ENCODE measurements at places on chromosomes 2 and 18.

GRCh38 chr2:129862668-129863067 lies 116.8 kb upstream of the RAB6C start:
- DNase-seq: no peak

GRCh38 chr2:204365811-204366210 lies 179.5 kb upstream of the PARD3B start:
- no peak for DNase-seq

- peak; percentile 62 for DNase-seq
Measured at GRCh38 chr2:180367815-180368214, 360.7 kb upstream of the CWC22 start.

DNA sequence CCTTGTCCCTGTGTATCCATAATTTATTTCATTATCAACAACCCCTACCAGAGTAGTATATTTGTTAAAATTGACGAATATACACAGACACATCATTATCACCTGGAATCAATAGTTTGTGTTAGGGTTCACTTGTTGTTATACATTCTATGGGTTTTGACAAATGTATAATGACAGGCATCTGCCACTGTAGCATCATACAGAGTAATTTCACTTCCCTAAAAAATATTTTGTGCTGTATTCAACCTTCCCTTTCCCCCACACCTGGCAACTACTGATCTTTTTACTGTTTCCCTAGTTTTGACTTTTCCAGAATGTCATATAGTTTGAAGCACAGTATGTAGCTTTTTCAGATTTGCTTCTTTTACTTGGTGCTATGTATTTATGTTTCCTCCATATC lies 132.0 kb downstream of the ZNF804A start:
- DNase-seq: no peak

GRCh38 chr2:13040043-13040442 lies 323.3 kb downstream of the TRIB2 start:
- no peak for DNase-seq

- DNase-seq: no peak
Measured at GRCh38 chr18:58766164-58766563, 94.9 kb downstream of the MALT1 start.

GRCh38 chr2:142065700-142066099 lies 65.1 kb downstream of the LRP1B start:
- peak; percentile 14 for DNase-seq

- no peak for DNase-seq
Measured at GRCh38 chr18:76419811-76420210, 75.2 kb downstream of the ZNF516 start.

- no peak for DNase-seq
Measured at GRCh38 chr2:48638261-48638660, 20.6 kb downstream of the GTF2A1L start.

DNA sequence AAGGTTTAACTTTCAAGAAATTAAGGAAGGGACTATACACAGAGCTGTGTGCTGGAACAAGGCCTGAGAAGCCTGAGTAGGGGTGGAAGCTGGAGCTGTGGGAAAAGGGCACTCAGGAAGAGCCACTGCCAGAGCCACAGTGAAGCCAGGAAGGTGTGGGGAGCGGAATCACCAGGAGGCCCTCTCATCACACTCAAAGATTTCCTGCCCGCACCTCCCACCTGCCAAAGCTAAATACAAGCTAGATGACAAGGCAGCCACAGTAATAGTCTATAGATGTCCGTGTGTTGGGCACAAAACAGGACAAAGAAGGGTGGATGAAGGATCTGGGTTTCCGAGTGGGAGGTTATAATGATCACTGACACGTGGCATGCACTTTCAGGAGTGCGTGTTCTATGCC lies 126.0 kb downstream of the ZNF532 start:
- DNase-seq: no peak

DNA sequence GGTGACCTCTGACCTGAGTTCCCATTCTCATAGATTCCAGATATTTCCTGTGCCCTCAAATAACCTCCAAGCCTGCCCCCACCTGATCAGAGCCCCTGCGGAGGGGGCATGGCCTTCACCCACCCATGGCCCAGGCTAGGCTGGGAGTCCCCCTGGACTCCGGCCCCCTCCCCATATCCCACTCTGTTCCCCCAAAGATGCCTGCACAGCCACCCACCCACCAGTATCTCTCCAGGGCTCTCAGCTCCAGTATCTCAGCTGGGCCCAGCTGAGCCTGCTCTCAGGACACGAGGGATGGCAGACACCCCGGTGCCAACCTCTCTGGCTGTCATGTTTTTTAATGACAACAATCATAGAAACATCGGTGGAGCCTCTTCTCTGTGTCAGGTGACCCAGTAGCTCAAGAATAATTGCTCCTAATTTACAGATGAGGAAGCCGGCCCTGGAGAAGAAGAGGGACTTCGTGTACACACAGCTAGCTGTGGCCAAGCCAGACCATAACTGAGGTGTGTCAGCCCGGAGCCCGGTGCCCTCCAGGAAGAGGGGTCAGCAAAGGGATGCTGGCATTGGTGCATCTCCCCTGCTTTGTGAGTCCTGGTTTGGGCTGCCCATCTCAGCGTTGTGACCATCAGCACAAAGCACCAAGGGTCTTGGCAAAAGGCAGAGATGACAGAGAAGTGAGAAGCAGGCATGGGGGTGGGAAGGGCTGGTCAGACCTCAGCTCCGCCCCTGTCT lies 84.4 kb downstream of the SDC1 start:
- DNase-seq: no peak

DNA sequence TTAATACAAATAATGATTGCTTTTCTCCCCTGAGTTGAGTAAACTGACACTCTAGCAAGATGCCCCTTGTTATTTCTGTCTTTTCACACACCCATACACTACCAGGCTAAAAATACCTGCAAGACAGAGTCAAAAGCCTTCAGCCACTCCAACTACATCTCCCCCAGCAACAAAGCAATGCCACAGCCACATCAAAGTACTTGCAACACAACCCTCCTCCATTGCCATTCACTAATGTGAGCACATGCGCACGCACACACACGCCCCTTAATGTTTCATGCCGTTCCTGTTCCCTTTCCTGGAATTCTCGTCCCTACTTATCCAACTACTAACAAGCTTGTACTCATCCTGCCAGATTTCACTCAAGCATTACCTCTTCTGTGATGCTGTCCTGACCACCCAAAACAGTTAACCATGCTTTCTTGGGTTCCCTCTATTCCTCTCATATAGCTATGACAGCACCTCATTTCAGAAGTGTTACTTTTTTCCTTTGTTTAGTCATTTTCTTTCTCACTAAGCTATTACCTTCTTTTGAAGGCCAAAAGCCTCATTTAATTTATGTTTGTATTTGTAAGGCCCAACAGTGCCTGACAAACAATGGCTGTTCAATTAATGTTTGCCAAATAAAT lies 29.6 kb downstream of the SLC25A12 start:
- DNase-seq: no peak

GRCh38 chr2:122535960-122536505 lies 780.6 kb downstream of the TSN start:
- no peak for DNase-seq

GRCh38 chr2:238039985-238040384 lies 20.8 kb upstream of the SCLY start:
- DNase-seq: no peak

DNA sequence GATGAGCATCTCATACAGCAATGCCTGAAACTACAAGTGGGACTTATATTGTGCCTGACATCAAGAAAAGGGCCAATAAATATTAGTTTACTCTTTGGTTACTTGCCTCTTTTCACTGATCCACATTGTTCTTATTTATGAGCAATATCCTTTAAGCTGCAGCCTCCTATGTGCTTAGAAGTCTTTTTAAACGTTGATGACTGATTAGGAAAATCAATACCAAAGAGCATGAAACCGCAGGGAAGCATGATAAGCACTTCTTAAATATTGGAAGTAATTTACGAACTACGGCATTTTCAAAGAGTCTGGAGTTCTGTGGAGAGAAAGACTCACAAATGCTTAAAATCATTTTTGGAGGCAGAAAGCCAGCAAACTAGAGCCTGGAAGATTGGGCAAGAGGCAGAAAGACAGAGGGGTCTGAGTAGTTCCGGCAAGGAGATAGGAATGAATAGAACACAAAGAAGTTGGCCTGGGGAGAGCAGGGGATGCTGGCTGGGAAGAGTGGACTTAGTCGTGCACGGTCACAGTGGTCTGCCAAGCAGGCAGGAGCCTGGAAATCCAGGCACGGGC lies 122.6 kb upstream of the NOSTRIN start:
- no peak for DNase-seq

GRCh38 chr2:238314576-238314975 lies 5.7 kb upstream of the TRAF3IP1 start:
- no peak for DNase-seq

GRCh38 chr18:1585881-1586488 lies 681.3 kb downstream of the ADCYAP1 start:
- peak; percentile 73 for DNase-seq

- DNase-seq: no peak
Measured at GRCh38 chr2:222433332-222434173, 9.2 kb downstream of the SGPP2 start.

DNA sequence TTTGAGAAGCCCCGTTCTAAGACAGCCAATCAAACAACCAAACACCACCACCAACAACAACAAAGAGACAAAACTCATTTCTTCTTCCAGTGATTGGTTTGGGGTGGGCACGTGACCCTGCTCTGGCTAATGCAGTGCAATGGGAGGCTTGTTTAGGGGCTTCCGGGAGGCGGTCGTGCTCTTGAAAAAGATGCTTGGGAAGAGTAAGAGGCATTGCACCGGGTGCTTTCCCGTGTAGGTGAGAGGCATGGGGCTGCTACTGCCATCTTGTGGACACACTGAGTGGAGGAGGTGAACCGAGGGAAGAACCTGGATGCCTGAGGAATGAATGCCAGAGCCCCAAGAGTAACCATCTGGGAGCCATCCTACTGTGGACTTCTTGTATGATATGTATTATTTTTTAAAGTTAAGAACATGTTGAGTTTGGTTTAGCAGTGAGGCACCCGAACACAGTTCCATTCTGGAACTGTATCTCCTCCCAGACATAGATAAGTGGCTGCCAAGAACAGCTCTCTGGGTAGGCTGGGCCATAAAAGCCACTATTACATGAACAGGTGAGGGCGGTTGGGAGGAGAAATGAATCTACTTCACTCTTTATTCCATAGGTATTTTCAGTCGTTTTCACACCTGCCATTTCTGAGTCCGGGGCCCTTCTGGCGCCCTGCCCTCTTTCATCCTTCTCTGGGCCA lies 19.1 kb upstream of the ARHGAP25 start:
- DNase-seq: peak; percentile 55

DNA sequence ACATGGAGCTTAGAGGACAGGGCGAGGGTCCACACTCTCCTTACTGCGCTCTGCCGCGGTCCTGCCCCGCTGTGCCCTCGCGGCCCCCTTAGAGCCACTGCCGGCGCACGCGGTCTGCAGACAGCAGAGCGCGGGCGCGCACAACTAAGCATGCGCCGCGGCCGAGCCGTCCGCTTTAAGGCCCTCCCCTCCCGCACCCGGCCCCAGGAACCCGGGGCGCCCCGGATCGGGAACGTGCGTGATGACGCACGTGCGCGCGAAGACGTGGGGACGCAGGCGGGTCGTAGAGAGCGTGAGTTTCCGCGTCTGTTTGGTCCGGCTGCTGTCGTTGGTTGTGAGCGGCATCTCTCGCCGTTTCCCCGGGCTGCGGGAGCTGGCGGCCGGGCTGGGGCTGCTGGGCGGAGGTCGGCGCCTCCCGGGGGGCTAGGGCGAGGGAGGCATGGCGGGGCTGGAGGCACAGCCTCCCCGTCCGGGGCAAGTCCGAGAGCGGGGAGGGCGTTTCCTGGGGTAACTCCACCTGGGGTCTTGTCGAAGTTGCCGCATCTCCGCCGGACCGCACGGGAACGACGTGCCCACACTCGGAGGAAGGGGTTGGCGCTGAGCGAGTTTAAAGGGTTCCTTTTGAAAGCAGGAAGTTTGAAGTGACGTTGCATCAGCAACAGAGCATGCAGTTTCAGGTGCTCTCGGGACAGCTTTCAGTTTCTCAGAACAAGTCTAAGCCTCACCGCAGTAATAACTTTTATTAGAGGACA lies at the start of gene RHBDD1:
Gene RHBDD1 (plus strand): TSS at position 259 of the 752 bp plus-strand sequence. CDS start 28,640 bp downstream, outside the sequence.
- peak; percentile 98 for DNase-seq

DNA sequence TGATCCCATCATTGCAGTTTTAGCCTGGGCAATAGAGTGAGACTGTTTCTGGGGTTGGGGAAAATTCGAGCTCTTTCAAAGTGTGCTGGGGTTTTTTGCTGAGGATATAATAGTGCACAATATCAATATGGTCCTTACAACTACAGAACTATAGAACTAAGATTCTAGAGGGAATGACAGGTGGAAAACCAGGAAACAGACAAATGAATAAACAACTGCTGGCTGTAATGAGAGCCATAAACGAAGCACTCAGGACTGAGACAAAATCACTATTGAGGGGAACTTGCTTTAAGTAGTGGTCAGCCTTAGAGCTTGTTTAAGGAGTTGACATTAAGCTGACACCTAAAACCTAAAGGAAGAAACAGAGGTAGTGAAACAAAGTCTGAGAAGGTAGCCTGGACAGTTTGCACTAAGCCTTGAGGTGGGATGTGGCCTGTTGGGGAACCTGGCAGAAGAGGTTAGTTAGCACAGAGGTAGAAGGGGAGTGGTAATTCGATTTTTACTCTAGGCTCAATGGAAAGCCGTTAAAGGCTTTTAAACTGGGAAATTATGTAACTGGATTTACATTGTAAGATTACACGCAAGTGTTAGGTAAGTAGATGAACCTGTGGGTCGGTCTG lies 33.8 kb downstream of the LCLAT1 start:
- no peak for DNase-seq

DNA sequence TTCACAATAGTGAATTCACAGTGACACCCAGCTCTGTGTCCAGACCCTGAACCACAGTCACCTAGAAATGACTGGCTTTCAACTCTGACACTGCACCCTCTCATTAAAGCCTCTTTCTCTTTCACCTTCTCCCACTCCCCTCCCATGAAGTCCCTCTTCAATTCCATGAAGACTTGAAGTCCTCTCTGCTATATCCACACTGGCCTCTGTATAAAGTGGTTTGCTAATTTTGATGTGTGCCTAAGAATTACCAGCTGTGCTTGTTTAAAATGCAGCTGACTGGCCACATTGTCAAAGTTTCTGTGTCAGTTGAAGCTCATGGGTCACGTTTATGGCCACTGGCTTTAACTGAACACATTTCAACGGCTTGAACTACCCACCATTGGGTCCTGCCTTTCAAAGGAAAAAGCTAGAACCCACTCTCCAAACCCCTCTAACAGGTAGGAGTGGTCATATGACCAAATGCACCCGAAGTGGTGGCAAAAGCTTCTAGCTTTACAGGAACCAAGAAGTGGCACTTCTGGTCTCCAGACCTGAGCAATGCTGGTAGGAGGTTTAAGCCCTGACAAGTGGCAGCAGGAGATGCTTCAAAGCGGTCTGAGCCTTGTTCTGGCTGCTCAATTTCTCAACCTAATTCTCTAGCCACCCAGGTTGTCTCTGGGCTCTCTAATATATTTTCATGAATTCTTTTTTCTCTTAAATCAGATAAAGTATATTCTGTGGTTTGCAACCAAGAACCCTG lies 34.2 kb downstream of the B4GALT6 start:
- DNase-seq: no peak

DNA sequence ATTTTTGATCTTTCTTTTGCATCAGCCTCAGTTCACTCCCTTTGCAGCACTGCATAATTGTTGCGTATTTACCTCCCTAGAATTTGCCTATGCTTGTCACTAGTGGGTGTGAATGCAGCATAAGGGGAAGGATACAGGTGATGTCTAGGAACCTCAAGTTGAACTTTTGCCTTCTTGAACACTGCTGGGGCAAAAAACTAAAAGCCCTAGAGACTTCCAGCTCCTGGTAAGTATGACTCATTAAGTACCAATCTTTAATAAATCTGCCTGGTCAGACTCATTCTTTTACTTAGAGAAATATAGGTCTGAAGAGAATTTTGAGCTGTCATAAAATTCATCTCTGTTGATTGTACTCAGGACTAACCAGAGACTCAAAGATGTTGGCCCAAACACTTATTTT lies 547.3 kb upstream of the FANCL start:
- no peak for DNase-seq

Data from adipocyte (in vitro differentiated cells).